ENCODE measurements at places on chromosomes 7 and 10.

- no peak for DNase-seq
These were observed 10.7 kb upstream of the AKR1B1 start for GRCh38 chr7:134469622-134470021.

DNA sequence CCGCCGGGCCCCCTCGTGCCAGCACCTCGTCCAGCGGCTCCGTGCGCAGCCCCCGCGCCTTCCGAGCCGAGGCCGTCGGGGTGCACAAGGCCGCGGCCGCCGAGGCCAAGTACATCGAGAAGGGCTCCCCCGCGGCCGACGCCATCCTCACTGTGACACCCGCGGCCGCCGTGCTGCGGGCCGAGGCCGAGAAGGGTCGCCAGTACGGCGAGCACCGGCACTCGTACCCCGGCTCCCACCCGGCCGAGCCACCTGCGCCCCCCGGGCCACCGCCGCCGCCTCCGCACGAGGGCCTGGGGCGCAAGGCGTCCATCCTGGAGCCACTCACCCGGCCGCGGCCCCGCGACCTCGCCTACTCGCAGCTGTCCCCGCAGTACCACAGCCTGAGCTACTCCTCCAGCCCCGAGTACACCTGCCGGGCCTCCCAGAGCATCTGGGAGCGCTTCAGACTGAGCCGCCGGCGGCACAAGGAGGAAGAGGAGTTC lies 76.5 kb downstream of the ELFN1 start:
- no peak for DNase-seq

DNA sequence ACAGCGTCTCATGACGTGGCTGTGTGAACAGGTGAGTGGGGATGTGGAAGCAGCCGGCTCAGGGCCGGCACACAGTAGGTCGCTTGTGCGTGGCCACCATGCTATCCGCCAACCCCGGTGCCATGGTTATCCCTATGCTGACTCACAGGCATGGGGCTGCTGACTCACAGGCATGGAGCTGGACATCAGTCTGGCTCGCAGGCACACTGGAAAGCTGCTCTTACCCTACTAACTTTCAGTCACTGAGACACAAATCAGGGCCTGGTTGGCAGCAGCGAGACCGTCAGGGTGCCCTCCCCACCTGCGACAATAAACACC lies 341.9 kb downstream of the PTPRN2 start:
- no peak for DNase-seq

GRCh38 chr7:128019288-128019687 lies 11.9 kb downstream of the LRRC4 start:
- no peak for DNase-seq

DNA sequence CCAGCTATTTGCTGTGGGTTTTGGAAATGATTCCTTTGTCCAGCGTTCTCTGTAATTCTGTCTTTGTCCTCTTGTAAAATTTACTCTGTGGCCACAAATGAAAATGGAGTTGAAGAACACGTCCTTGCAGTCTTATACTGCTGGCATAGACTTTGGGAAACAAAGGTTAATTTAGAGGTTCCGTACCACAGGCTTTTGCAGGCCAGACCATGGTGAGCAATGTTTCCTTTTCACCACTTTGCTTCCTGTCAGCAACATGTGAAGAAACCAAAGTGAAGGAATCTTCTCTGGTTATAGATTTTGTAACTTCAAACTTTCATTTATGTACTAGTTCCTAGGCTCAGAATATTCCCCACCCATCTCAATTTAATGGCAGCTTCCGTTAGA lies 488.5 kb downstream of the MDFIC start:
- DNase-seq = no peak

GRCh38 chr7:148914208-148914777 lies 30.2 kb upstream of the EZH2 start:
- DNase-seq = peak; percentile 51

- no peak for DNase-seq
These were observed 189.8 kb upstream of the SEMA3A start for GRCh38 chr7:84384417-84384816.

DNA sequence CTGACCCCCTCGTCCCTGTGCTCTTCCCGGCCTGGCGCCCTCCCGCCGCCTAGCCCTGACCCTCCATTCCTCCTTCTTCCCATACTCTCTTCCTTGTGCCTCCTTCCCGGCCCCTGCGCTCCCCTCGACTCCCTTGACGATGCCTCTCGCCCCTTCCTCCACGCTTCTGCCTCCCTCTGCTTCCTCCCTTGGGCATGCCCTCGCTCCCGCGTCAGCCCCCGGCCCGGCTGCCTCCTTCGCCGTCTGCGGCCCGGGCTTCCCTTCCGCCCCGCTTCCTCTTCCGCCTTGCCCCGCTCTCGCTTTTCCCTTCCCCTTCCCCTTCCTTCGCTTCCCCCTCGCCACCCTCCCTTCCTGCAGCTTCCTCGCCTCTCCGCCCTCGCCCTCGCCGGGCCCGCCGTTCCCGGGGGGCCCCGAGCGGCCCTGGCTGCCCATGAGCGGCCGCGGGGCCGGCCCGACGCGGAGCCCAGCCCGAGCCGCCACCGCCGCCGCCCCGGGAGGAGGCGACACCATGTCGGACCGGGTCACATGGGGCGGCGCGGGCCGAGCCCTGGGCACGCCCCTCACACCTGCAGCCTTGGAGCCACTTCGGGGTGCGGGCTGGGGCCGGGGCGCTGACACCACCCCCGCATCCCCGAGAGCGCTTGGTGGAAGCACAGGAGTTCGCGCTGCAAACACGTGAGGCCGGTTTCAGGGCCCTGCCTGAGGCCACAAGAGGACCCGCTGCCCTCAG lies at the start of gene FBXW4:
FBXW4 (minus strand) TSS at position 497 of the 730 bp plus-strand sequence; CDS start at position 432, 65 bp downstream.
- no peak for DNase-seq

DNA sequence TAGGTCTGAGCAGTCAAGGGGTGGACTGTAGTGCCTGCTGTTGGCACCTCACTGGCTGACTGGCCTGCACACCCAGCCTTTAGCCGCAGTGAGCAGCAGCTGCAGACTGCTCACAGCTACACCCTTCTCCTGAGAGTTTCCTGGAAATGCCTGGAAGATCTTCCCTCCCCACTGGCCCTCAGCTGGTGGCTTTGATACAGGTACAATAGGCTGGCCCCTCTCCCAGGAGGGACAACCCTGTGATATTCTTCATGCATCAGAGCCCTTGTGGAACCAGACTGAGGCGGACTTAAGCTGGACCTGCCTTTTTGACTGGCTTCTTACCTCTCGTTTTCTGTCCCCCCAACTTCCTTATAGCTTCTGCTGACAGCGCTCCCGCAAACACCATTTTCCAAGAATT lies 6.4 kb downstream of the GCK start:
- no peak for DNase-seq

DNA sequence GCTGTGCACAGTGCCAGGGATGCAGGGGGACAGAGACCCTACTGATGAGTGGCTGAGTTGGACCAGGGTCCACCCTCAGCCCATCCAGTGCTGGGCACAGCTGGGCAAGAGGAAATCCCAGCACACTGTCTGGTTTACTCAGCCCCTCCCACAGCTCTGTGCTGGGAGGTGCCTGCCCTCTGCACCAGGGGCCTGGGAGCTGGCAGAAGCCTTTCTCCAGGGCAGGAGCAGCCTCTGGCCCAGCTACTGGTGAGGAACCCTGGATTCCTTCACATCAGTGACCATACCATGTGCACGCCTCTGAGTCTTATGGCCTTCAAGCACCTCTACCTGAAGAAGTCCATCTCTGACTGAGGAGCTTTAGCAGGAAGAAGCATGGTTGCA lies 25.9 kb upstream of the C10orf71 start:
- no peak for DNase-seq

DNA sequence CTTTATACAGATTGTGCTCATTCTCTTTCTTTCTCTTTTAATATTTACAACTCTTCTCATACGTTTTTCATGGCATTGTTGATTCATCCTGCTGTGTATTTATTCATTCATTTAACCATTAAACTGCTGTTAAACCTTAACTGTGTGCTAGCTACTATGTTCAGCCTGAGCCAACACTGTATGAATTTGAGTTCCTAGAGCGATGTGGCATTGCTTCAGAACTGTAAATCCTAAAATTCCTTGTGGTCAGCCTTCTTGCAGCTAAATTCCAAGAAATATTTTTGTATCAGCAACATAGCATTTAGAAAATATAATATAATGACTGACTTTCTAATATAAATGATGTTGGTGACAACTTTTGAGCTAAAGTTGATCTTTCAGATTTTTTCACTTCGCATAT lies 184.7 kb upstream of the FZD1 start:
- no peak for DNase-seq

DNA sequence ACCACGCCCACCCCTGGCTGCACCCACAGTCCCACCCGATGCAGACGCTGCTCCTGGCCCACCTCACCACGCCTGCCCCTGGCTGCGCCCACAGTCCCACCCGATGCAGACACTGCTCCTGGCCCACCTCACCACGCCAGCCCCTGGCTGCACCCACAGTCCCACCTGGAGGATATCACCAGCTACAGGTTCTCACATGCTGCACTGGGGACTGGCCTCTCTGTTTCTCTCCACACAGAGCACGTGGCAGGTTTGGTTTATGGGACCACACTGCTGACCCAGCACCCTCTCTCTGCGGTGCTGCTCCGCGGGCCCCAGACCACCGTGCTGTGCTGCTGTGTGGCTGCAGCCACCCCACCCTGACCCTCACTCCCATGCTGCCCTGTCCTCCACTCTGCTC lies 120.9 kb downstream of the VIPR2 start:
- DNase-seq = no peak

- DNase-seq = no peak
These were observed 28.5 kb upstream of the TTYH3 start for GRCh38 chr7:2603044-2603965.

- no peak for DNase-seq
These were observed 56.9 kb upstream of the CHST15 start for GRCh38 chr10:124150189-124150806.

DNA sequence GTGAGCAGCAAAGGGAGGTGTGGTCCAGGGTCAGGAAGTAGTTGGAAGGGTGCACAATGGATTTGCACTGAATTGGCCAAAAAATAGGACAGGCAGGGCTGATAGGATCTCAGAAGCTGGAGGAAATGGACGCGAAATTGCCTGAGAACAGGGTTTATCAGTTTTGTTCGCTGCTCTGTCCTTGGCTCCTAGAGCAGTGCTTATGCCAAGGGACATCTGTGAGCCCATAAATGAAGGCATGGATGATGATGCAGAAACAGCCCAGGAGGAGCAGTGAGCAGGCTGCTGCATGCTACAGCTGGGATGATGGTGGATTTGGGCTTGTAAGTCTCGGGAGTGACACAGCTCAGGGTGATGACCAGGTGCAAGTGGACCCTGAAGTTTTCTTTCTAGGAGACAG lies 204.7 kb downstream of the PRPF18 start:
- DNase-seq = no peak

DNA sequence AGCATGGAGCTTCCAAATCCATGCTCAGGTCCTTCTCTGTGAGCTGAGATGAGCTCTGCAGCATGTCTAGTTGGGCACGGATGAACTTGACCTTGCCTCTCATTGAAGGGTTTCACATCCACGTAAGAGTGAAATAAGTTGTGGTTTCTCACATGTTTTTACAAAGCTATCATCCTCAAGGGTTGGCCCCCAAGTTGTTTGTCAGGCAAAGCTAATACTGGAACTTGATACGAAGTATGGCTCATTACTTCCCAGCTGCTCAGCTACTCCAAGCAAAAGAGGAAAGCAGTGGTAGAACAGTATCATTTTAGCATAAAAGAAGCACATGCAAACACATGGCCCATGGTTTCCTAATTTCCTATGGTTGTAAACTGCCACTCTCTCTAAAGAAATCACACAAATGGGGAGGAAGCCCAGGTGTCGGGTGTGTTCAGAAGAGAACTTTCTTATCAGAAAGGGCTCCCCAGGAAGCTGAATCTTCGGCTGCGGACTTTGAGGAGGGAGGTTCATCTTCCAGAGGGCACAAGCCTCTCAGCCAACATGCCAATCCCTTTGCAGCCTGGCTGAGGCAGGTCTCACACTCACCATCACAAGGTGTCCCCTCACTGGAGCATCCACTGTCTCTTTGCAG lies 45.3 kb downstream of the PDLIM1 start:
- DNase-seq = no peak

DNA sequence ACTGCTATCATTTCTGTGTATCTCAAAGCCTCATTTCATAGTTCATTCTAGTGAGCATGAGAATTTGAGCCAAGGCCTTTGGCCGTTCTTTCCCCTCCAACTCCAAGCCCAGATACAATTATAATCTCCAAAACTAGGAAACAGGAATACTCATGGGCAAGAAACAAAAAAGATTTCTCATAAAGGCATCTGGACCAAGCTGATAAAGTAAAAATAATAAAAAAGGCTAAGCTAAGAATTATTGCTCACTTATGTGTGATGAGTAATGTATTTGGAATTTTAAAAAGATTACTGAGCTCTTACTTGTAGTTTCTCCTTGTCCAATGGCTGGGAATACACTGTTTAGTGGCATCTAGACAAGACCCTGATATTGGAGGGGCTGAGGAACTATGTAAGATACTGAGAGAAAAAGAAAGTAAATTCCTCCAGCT lies 196.4 kb upstream of the POM121L12 start:
- no peak for DNase-seq

DNA sequence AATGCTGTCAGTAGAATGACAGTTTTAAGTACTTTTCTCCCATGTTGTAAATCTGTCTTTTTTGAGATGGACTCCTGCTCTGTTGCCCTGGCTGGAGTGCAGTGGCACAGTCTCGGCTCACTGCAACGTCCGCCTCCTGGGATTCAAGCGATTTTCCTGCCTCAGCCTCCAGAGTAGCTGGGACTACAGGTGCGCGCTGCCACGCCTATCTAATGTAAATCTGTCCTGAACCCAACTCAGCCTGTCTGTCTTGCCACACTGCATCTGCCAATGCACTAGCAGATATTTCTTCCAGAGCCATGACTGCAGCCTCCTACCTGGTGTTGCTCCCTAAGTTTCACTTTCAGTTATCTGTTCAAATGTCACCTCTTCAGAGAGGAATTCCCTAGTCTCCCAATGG lies 264.1 kb downstream of the PHF14 start:
- DNase-seq = no peak

DNA sequence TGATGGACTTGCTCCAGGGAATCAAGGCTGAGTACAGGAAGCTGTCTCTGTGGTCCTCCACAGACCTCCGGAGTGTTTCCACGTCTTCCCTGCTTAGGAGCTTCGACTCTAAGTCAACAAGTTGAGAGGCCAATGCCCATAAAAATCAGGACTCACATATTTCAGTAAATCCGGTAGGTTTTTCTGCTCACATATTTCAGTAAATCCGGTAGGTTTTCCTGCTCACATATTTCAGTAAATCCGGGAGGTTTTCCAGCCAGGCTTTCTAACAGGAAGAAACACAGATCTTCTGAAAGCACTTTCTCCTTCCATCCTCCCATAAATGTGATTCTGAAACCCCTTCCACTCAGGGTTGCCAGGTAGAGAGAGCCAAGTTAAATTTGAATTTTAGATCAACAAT lies 340.1 kb upstream of the SHH start:
- no peak for DNase-seq

DNA sequence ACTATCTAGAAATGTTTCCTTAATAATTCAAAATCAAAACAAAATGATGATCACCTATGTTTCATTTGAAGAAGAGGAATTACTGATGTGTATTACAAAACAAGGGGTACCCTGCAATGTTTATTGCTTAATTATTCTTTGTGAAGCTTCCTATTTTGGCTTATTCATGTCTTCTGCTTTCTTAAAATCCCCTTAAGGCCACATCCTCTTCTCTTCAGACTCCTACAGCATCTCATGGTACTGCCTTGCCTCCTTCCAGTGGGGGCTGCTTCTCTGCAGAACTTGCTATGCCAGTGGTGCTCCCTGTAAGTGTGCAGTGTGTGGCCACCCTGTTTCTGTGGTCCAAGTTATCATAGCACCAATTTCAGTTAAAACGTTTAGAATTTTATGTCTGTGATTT lies 35.0 kb downstream of the CCDC146 start:
- no peak for DNase-seq

All from Panc1 (cell line).